CD4-positive, alpha-beta T cell (primary cell): ENCODE measurements at places on chromosomes 2 and 18. TPM values are rescaled to one million over a fixed set of nuclear protein-coding genes. Genes with fewer than 3 reads are reported as not detected.

DNA sequence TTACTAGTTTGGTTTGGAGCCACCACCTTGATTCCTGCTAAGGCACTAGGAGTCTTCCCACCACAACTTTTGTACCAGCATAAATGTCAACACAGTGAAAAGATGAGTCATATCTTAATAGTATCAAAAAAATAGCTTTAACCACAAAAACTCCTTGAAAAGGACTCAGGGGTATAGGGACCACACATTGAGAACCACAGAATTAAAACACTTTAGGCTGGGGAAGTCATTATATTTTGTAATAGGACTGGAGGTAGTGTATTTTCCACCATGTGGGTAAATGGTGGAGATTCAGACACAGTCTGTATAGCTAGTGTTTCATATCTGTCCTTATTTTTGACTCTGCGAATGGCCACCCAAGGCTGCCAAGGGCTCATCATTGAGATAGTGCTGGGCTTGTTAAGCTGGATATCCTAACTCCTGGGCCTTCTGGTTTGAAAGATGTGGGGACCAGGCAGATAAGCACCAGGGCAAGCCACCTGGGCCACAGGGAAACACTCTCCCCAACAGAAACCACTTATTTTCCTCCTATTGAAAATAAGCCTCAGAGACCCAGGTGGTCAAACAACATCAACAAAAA is 19.1 kb upstream of the FHL2 start:
- no peak overlapping the region for H3K27ac ChIP-seq
- no peaks in the 10 kb centered on the region for H3K27me3 ChIP-seq
- H3K4me1 ChIP-seq = no peaks in the 10 kb centered on the region
- H3K36me3 ChIP-seq = no peaks in the 10 kb centered on the region
- H3K4me3 ChIP-seq = no peak overlapping the region

DNA sequence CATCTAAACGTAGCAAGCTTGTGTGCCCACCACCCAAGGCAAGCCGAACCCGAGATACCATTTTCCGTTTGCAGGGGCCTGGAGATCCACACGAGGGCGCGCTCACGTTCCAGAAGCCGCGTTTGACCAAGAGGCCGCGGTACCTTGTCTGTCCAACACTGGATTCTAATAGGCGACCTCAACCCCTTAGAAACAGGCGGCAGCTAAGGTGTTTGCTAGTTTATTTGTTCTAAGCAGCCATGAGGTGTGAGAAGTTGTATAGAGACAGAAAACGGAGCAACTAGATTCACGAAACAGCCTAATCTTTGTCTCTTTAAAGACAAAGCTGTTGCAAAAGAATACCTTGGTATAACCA is 4.2 kb downstream of the HOXD11 start:
- H3K4me1 ChIP-seq = peaks cover 21% of the 10 kb centered on the region
- H3K36me3 ChIP-seq = no peaks in the 10 kb centered on the region
- DNase-seq = no peak
- H3K4me3 ChIP-seq = no peak overlapping the region

The C2orf66 gene
- not detected for total RNA-seq

The TNS1 gene
- 0.34 TPM for total RNA-seq

The MEP1B gene
- total RNA-seq = not detected

The CABYR gene
- 0.75 TPM for total RNA-seq

GRCh38 chr2:65722028-65722778 is 289.8 kb upstream of the SPRED2 start:
- H3K4me3 ChIP-seq = no peak overlapping the region
- H3K27ac ChIP-seq = no peak overlapping the region
- DNase-seq = no peak
- H3K4me1 ChIP-seq = no peaks in the 10 kb centered on the region
- no peaks in the 10 kb centered on the region for H3K27me3 ChIP-seq
- no peaks in the 10 kb centered on the region for H3K36me3 ChIP-seq

GRCh38 chr2:237721458-237721857 is 77.1 kb upstream of the RBM44 start:
- H3K4me1 ChIP-seq = peaks cover 27% of the 10 kb centered on the region
- no peaks in the 10 kb centered on the region for H3K27me3 ChIP-seq
- H3K36me3 ChIP-seq = peaks cover 59% of the 10 kb centered on the region
- H3K27ac ChIP-seq = no peak overlapping the region
- DNase-seq = no peak

The FAHD2B gene
- 31.0 TPM for total RNA-seq

DNA sequence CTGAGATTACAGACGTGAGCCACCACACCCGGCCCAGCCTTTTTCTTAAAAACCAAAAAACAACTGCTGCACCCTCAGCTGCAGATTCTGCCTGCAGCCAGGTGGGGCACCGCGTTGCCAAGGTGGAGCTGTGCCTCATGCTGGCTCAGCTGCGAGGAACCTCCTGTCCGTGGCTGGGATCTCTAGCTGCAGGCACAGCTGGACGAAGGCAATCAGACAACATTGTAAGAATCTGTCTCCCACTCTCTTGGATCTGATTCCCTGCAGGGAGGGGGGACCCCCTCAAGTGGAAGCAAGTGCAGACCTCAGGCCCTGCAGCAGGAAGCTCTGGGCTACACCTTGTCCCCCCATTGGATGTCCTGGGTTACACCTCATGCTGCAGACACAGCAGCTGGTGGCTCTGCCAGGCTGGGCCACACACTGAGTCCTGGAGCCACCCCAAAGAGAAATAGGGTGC is 24.1 kb downstream of the CIDEA start:
- no peak overlapping the region for H3K4me3 ChIP-seq
- H3K36me3 ChIP-seq = no peaks in the 10 kb centered on the region
- H3K4me1 ChIP-seq = no peaks in the 10 kb centered on the region
- H3K27ac ChIP-seq = no peak overlapping the region
- no peak for DNase-seq
- H3K27me3 ChIP-seq = peaks cover 5% of the 10 kb centered on the region

DNA sequence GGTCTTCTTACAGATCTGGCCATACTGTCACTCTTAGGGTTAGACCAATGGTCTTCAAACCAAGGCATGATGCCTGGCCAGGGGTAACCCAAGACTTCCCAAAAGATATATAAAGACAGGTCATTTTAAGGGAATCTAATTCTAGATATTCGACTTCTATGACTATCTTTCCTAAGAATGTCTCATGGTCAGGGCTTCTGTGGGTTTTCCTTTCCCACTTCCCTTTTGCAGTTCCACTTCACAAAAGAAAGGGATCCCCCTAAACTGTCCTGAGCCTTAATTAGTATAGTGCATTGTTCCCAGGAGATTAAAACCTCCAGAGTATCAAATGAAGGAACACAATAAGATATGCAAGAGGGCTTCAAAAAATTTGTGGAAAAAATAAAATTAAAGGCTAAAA is 223.6 kb upstream of the SIX2 start:
- no peak overlapping the region for H3K27ac ChIP-seq
- no peak for DNase-seq
- H3K4me3 ChIP-seq = no peak overlapping the region

DNA sequence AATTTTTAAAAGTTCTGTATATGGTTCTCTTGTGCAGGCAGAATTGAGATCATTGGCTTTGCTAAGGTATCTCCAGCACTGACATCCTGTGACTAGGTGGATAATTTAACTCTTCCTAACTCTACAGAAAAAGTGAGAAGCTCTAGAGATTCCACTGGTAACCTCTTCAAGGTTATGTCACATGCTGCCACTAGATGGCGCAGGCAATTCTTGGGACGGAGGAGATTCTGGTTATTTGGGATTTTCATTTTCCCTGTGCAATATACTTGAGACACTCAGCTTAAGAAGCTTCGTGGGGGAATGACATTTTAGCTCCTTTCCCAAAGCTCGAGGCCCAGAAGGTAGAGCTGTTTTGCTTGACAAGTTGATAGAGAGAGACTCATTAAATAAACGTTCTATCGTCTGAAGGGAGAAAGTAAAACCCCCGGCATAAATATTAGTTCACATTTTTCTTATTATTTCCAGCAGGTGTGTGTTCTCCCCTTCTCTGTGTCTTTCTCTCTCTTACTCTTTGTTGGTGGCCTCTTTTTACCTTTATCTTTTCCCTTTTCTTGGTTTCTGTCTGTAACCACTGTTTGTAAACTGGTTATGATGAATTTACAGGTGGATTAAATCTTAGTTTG is 26.6 kb upstream of the LANCL1 start:
- no peak overlapping the region for H3K27ac ChIP-seq
- H3K36me3 ChIP-seq = no peaks in the 10 kb centered on the region
- H3K4me1 ChIP-seq = no peaks in the 10 kb centered on the region
- H3K27me3 ChIP-seq = no peaks in the 10 kb centered on the region
- no peak overlapping the region for H3K4me3 ChIP-seq

- DNase-seq = no peak
- H3K27me3 ChIP-seq = no peaks in the 10 kb centered on the region
- no peak overlapping the region for H3K4me3 ChIP-seq
- H3K27ac ChIP-seq = no peak overlapping the region
- no peaks in the 10 kb centered on the region for H3K4me1 ChIP-seq
- H3K36me3 ChIP-seq = no peaks in the 10 kb centered on the region
Measured at GRCh38 chr2:1607971-1608688, 136.2 kb downstream of the PXDN start.

DNA sequence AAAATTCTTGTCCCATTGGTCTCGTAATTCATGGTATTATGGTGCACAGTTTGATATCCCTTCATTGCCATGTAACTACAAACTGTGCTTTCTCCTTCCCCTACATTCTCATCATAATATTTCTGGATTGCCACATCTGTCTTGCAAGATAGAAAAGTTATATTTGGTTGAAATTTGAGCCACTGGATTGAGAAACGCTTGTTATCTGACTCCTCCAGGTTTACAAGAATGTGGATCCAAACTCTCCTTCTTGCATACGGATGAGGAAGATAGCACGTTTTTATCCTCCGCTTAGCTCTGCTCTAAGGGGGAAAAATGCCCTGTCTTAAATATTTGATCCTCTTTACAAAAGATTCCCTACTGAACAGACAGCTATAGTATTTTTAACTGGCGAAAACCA is 438.2 kb downstream of the TSN start:
- no peak overlapping the region for H3K27ac ChIP-seq
- H3K27me3 ChIP-seq = no peaks in the 10 kb centered on the region
- DNase-seq = no peak
- no peaks in the 10 kb centered on the region for H3K4me1 ChIP-seq

GRCh38 chr2:231270221-231271114 is 72.0 kb downstream of the ARMC9 start:
- H3K4me3 ChIP-seq = no peak overlapping the region
- no peak for DNase-seq
- H3K4me1 ChIP-seq = no peaks in the 10 kb centered on the region
- no peak overlapping the region for H3K27ac ChIP-seq
- H3K27me3 ChIP-seq = no peaks in the 10 kb centered on the region
- no peaks in the 10 kb centered on the region for H3K36me3 ChIP-seq

DNA sequence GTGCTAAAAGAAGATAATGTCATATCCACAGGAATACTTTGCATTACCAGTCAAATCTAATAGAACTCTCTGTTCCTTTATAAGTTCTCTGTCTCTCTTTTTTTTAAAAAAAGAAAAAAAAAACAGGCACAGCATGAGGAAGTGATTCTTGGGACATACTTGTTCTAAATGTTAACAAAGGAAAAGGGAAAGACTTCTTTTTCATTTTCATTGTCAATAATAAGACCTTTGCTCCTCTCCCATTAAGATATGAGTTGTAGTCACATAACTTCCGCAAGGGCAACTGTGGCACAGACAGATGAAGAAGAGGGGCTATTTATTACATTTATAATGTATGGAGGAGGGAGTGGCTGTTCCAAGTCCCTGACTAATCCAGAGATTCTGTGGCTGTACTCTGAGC is 4.7 kb downstream of the CD302 start:
- H3K27ac ChIP-seq = no peak overlapping the region
- H3K36me3 ChIP-seq = no peaks in the 10 kb centered on the region
- H3K4me3 ChIP-seq = no peak overlapping the region
- H3K4me1 ChIP-seq = peaks cover 7% of the 10 kb centered on the region
- no peak for DNase-seq
- peaks cover 7% of the 10 kb centered on the region for H3K27me3 ChIP-seq

GRCh38 chr2:111118481-111118980 is 2.2 kb upstream of the BCL2L11 start:
- DNase-seq = no peak
- H3K27ac ChIP-seq = no peak overlapping the region
- H3K4me1 ChIP-seq = peaks cover 60% of the 10 kb centered on the region

DNA sequence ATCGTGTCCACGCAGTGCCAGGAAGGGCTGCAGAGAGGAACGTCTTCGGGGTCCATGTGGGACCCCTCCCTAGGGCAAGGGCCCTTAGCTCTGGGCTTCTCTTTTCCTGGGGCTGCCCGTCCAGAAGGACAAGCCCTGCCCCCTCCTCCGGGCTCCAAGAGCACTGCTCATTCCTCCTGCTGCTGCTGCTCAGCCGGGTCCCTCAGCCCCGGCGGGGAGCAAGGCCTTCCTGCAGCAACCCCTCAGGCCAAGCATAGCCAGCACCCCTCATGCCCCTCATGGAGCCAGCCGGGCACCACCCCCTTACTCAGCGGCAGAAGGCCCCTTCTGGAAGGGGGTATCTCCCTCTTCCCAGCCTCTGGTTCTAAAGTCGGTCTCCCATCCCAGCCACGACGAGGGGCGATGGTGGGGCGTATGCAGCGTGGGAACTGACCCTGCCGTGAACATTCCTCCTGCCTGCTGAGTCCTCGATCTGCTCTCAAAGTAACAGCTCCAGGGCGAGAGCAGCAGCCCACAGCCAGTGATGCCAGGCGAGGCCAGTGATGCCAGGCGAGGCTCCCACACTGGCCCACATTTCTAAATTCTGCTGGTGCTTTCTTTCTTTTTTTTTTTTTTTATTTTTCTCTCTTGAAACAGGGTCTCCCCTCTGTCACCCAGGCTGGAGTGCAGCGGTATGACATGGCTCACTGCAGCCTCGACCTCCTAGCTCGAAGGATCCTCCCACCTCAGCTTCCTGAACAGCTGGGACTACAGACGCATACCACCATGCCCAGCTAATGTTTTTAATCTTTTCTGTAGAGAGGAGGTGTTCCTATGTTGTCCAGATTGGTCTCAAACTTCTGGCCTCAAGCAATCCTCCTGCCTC is 99.7 kb downstream of the HDAC4 start:
- peaks cover 2% of the 10 kb centered on the region for H3K36me3 ChIP-seq
- H3K4me3 ChIP-seq = no peak overlapping the region
- no peak for DNase-seq
- H3K27ac ChIP-seq = no peak overlapping the region

The NDC80 gene
- total RNA-seq = 6.3 TPM

DNA sequence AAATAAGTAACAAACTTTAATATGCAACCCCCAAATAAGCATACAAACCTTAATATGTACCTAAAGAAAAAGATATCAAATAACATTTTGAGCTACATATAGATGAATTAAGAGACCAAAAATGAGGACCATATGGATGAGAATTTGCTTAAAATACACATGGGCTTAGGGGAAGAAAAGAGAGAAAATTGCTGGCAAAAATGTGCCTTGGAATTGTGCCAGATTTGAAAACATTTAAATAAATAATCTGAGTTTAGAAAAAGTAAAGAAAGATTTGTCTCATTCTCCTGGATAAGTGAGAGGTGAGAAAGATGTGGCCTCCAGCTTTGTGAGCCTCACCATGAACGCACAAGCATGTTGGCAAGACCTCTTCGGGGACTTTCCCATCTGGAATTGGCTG is 372.6 kb downstream of the SOX11 start:
- H3K27me3 ChIP-seq = peaks cover 2% of the 10 kb centered on the region
- H3K27ac ChIP-seq = no peak overlapping the region

- DNase-seq = no peak
- no peak overlapping the region for H3K27ac ChIP-seq
- H3K27me3 ChIP-seq = no peaks in the 10 kb centered on the region
- no peak overlapping the region for H3K4me3 ChIP-seq
- peaks cover 7% of the 10 kb centered on the region for H3K4me1 ChIP-seq
Measured at GRCh38 chr2:8566774-8567468, 114.9 kb upstream of the ID2 start.

- DNase-seq = no peak
- H3K4me3 ChIP-seq = no peak overlapping the region
- H3K27me3 ChIP-seq = no peaks in the 10 kb centered on the region
- no peaks in the 10 kb centered on the region for H3K4me1 ChIP-seq
- no peak overlapping the region for H3K27ac ChIP-seq
Measured at GRCh38 chr2:229488232-229488631, 217.1 kb upstream of the PID1 start.

The ERCC3 gene
- total RNA-seq = 40.0 TPM

The LMAN1 gene
- 26.1 TPM for total RNA-seq
